ENCODE measurements at places on chromosomes 13 and 19.

GRCh38 chr13:21675095-21675991 is 4.5 kb downstream of the FGF9 start:
- DNase-seq, result no peak

GRCh38 chr13:111627596-111627995 is 307.2 kb downstream of the TEX29 start:
- no peak for DNase-seq

- DNase-seq, result no peak
These were observed 32.5 kb downstream of the BRD4 start for GRCh38 chr19:15299568-15300409.

- DNase-seq, result no peak
These were observed 13.2 kb downstream of the ATCAY start for GRCh38 chr19:3893509-3894179.

GRCh38 chr13:64333888-64334287 is 2896.2 kb downstream of the PCDH9 start:
- no peak for DNase-seq

- DNase-seq, result no peak
These were observed 379.3 kb upstream of the SGCG start for GRCh38 chr13:22801402-22802003.

DNA sequence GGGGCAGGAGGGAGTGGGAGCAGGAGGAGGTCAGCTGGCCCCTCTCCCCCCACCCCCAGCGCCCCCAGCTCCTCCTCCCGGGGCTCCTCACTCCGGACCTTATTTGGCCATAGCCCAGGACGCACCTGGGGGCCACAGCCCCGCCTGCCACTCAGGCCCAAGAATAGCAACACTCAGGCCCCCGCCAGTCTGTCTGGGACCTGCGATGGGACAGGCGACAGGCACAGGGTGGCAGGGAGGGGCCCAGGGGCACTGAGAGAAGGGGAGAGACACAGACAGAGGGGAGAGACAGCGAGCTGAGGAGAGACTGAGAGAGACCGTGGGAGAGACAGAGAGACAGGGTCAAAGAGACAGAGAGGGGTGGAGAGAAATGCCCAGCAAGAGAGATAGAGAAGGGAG is 10.2 kb downstream of the JOSD2 start:
- DNase-seq, result no peak

DNA sequence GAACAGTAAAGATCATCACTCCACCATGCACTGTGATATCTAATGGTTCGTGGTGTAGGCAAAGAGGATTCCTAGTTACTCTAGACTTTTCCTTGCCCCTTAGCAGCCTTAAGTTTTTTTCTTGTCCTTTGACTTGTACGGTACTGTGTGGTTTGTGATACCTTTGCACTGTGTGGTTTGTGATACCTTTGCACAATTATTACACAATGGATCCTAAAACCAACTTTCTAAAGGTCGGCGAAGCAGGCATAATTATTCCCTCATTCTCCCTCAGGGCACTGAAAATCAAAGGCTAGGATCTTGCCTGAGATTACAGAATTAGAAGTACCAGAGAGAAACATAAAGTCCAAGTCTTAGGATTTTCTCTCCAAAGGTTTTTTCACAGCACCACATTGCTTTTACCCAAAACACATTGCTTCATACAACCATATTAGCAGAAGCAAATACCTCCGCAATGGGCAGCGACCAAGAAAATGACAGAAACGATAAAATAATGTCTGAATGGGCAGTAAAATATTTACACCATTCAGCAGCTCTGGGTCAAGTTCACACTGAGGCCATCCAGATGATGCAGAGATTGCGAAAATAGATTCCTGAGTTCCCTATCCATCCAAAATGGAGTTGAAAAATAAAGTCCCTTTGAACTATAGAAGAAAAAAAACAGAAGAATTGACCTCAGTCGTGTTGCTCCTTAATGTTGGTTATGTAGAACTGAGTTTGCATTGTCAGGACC is 106.4 kb downstream of the FGF14 start:
- DNase-seq, result no peak

DNA sequence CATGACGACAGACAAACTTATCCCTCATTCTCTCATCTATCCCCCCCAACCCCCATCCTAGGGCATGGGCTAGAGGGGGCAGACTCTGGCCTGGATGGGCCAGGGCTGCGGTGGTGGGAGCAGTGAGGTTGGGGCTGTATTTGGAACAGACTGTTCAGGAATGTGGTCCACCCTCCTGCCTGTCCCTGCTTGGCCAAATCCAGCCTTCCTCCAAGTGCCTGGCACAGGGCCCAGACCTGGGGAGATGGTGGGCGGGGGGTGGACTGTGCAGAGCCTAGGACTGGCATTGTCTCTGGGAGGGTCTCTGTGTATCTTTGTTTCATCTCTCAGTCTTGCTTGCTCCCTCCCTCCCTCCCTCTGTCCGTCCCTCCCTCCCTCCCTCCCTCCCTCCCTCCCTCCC is 14.2 kb downstream of the EGLN2 start:
- no peak for DNase-seq

- DNase-seq, result no peak
These were observed 180.4 kb downstream of the LIG4 start for GRCh38 chr13:108034909-108035410.

DNA sequence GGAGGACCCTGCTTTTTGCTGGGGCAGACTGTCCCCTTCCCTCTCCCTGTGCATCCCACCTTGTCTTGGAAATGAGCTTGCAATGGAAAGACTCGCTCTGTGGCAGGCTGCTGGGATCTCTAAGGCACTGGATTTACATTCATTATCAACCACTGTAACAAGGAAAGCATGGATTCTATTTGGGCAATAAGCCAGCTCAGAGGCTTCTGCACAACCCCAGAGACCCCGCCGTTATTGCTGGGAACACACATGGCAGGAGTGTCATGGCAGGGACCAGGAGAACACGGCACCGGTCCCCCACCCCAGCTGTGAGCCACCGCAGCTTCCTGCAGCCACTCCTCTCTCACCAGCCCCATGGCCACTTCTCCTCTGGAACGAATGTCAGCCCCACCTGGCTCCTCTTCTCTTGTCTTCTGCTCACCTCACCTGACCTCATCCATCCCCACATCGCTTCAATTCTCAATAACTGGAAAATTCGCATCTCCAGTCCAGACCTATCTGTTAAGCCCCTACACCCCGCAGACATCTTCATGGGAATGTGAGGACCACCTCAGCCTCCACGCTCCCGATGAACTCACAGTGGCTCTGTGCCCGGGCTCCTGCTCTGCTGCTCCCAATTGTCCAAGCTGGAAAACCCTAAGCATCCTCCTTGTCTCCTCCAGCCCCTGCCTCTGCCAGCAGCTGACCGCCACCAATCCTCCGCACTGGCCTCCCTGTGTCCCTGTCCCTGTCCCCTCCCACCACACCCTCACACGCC is 181.5 kb downstream of the USP12 start:
- no peak for DNase-seq

- DNase-seq, result no peak
These were observed 329.6 kb downstream of the PCDH20 start for GRCh38 chr13:61086087-61086486.

GRCh38 chr19:3060857-3061181 is 1.5 kb downstream of the TLE5 start:
- DNase-seq, result no peak

All from suppressor macrophage treated with lipopolysaccharide for 4 hours (primary cell).